Stimulated activated CD4-positive, alpha-beta T cell treated with anti-CD3 and anti-CD28 coated beads, TNF-alpha, amount 100 ng/mL, for 24 hours (primary cell): ENCODE measurements at places on chromosomes 4 and X.

GRCh38 chr4:129140521-129140920 lies 44.6 kb downstream of the C4orf33 start:
- no peak for DNase-seq

GRCh38 chr4:87281603-87282002 lies 41.1 kb downstream of the HSD17B13 start:
- DNase-seq: no peak

GRCh38 chrX:25226151-25226550 lies 210.4 kb upstream of the ARX start:
- DNase-seq: no peak

GRCh38 chrX:154542723-154543424 lies 3.8 kb downstream of the G6PD start:
- DNase-seq: no peak

DNA sequence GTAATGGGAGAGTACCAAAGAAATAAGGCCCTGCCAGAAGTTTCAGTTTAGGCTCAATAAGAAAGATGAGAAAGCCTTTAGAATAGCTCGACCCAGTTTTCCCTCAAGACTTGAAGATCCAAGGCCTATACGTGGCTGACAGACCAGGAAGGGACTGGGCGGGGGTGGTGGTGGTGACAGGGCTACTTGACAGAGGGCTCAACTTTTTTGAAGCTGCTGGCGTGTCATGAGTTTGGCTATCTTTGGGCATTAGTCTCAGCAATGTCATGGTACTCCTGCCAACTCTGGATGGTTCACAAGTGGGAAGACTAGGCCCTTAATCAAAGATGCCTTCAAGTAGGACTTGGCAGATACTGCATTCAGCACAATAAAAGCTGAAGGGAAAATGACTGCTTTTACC lies 100.1 kb upstream of the SCML1 start:
- no peak for DNase-seq

- DNase-seq: no peak
Observed at GRCh38 chr4:78222575-78223186, 165.6 kb downstream of the FRAS1 start.

DNA sequence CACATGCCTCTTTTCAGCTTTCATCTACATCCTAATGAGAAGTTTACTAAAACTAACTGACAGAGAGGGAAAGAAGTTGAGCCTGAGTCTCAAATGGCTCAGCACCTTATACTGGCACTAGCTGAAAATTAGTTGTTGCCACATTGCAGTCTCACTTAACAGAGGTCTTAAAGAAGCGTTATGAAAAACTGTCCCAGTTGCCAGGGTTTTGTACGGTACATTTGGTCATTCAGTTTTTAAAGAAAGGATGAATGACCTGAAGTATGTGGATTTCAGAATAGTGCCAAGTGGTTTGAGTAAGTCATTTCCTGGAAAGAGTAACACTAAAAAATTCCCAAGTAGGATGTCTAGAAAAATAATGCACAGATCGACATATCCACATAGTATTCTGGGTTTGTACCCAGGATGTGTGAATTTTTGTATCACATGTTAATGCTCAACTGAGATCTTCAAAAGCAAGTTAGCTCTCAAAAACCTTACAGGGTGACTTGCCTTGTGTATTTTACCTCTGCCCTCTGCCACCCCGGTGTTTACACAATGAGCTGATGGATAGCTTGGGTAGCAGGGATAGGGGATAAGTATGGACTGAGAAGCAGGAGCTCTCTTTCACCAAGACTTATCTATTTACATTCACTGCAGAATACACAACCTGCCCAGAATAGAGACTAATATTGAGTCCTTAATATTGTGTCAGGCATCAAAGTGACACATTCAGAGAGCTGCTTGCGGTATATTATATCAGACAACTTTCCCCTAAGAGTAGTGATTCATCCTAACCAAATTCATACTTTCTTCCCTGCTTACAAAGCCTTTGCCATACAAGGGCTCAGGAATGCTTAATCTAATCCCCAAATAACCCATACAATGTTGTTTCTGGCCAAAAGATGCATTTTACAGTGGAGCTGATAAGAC lies 1075.7 kb upstream of the PABPC4L start:
- DNase-seq: no peak

- DNase-seq: no peak
Observed at GRCh38 chr4:184282895-184283654, 65.4 kb upstream of the ENPP6 start.

GRCh38 chrX:46572340-46572936 lies 1.1 kb upstream of the CHST7 start:
- DNase-seq: no peak

- no peak for DNase-seq
Observed at GRCh38 chr4:152556283-152556682, 20.4 kb upstream of the FBXW7 start.

- no peak for DNase-seq
Observed at GRCh38 chrX:134443461-134443860, 16.5 kb upstream of the HPRT1 start.

- no peak for DNase-seq
Observed at GRCh38 chr4:181645489-181645888, 597.7 kb upstream of the TENM3 start.

DNA sequence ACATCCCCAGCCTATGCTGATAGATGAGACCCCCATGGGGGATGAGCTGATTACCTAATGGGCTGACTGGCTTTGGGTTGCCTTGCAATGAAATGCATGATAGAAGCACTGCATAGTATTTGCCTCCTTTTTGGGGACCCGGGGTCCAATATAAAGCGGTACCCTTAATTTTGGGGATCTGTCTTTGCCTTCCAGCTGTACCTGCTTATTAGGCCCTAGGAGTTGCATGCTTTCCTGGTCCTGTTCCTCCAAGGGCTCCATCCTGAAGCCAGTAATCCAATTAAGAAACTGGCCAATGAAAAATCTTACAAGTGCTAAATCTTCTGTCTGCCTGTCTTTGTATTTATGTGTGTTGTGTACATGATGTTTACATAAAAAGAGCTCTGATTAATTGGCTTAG lies 791.6 kb downstream of the TRIML1 start:
- no peak for DNase-seq

- DNase-seq: no peak
Observed at GRCh38 chr4:79249881-79250503, 75.9 kb downstream of the NAA11 start.

GRCh38 chr4:175309041-175309440 lies 390.9 kb downstream of the ADAM29 start:
- DNase-seq: no peak

DNA sequence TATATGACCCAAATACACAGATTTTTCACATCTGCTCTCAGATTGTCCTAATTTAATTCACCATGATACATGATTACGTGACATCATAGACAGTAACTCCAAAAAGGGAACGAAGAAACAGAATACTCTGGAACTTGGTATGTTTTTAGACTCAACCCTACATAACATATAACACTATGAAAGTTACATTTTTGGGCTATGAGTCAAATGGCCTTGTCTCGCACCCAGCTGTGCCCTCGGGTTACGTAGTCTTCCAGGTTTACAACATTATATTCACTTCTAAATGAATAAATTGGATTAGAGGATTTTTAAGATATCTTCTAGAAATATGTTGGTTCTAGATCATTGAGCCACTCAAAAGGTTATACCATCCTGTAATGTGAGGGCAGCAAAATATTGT lies 2089.6 kb upstream of the TENM3 start:
- DNase-seq: no peak

DNA sequence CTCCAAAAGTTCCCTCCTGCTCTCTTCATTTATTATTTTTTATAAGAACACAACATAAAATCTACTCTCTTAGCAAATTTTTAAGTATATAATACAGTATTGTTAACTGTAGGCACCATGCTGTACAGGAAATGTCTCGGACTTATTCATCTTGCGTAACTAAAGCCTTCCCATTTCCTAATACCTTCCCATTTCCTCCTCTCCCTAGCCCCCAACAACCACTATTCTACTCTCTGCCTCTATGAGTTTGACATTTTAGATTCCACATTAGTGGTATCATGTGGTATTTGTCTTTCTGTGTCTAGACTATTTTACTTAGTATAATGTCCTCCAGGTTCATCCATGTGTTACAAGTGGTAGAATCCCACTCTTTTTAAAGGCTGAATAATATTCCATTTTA lies 15.8 kb upstream of the SYTL4 start:
- no peak for DNase-seq

GRCh38 chr4:121057466-121057922 lies 14.8 kb downstream of the NDNF start:
- DNase-seq: no peak

- no peak for DNase-seq
Observed at GRCh38 chrX:8815460-8816065, 14.4 kb upstream of the FAM9A start.

GRCh38 chr4:7024336-7024890 lies 18.8 kb upstream of the TADA2B start:
- no peak for DNase-seq
